H9 (cell line): ENCODE measurements at places on chromosomes 12 and 14. TPM values are rescaled to one million over a fixed set of nuclear protein-coding genes. Genes with fewer than 3 reads are reported as not detected.

Gene INSM2
- total RNA-seq = not detected in 2 replicates

DNA sequence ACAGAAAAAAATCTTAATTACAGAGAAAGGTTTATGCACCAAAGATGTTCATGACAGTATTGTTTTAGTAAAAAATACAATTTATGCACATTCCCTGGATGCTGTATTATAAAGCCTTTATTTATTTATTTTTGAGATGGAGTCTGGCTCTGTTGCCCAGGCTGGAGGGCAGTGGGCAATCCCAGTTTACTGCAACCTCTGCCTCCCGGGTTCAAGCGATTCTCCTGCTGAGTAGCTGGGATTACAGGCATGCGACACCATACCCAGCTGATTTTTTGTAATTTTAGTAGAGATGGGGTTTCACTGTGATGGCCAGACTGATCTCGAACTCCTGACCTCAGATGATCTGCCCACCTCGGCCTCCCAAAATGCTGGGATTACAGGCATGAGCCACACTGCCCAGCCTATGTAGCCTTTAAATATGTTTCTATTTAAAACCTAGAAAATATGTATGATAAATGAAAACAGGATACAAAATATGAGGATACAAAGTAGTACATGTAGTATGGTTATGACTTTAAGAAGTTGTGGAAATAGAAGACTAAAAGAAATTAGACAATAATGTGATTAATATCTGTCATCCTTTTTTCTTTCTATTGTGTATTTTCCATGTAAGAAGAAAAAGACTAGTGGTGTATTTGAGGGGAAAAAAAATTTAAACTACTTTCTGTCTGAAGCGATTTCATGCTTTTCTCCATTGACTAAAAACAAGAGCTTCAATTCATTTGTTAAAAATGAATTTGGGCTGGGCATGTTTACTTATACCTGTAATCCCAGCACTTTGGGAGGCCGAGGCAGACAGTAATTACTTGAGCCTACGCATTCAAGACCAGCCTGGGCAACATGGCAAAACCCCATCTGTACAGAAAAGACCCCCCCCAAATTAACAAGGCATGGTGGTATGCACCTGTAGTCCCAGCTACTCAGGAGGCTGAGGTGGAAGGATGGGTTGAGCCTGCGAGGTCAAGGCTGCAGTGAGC lies 13.1 kb downstream of the ATF1 start:
- DNase-seq = no peak
- H3K27ac ChIP-seq = no peak overlapping the region
- H3K4me3 ChIP-seq = no peak overlapping the region
- no peaks in the 10 kb centered on the region for H3K27me3 ChIP-seq
- H3K36me3 ChIP-seq = peaks cover 12% of the 10 kb centered on the region

Gene HNRNPC
- 1,044 and 1,062 TPM in 2 replicates for total RNA-seq

Gene RIC8B
- total RNA-seq = 23.8 and 29.0 TPM in 2 replicates

GRCh38 chr12:22677781-22678574 lies 53.0 kb downstream of the ETNK1 start:
- no peak overlapping the region for H3K27ac ChIP-seq
- H3K27me3 ChIP-seq = no peaks in the 10 kb centered on the region
- no peak overlapping the region for H3K4me3 ChIP-seq
- peaks cover 55% of the 10 kb centered on the region for H3K36me3 ChIP-seq
- DNase-seq = no peak

Gene SSTR1
- total RNA-seq = 0.90 and 0.98 TPM in 2 replicates

Gene FSCB
- not detected in 2 replicates for total RNA-seq

- H3K27me3 ChIP-seq = no peaks in the 10 kb centered on the region
- H3K27ac ChIP-seq = peak overlapping the region; percentile 67
- H3K4me3 ChIP-seq = peak overlapping the region; percentile 54
- DNase-seq = peak; percentile 98
- peaks cover 9% of the 10 kb centered on the region; the same call in 1 of the 2 replicates for H3K4me1 ChIP-seq
Observed at GRCh38 chr12:113245695-113246477, 24.6 kb downstream of the TPCN1 start.
